ENCODE measurements at places on chromosomes 12 and 14.
A peak's percentile ranks its signal among the peaks of the same experiment; 100 is the strongest.

DNA sequence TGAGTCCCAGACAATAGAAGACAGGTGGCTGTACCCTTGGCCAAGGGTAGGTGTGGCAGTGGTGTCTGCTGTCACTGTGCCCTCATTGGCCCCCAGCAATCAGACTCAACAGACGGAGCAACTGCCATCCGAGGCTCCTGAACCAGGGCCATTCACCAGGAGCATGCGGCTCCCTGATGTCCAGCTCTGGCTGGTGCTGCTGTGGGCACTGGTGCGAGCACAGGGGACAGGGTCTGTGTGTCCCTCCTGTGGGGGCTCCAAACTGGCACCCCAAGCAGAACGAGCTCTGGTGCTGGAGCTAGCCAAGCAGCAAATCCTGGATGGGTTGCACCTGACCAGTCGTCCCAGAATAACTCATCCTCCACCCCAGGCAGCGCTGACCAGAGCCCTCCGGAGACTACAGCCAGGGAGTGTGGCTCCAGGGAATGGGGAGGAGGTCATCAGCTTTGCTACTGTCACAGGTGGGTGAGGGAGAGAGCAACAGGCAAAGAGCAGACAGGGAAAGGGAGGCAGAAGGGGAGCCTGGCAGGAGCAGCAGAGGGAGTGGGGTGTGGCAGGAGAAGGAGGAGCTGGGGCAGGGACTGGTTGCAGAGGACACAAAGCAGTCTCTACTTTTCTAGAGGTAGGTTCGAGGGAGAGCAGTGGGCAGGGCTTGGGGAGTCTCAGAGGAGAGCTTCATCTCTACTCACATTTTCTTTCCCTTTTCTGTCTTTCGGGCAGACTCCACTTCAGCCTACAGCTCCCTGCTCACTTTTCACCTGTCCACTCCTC, 452 bp downstream of the INHBE start:
- no peak overlapping the region for H3K4me3 ChIP-seq
- DNase-seq, result no peak
- H3K4me1 ChIP-seq, result peaks cover 23% of the 10 kb centered on the region
- no peak overlapping the region for H3K27ac ChIP-seq
- no peaks in the 10 kb centered on the region for H3K27me3 ChIP-seq

GRCh38 chr12:56086096-56086495, 6.1 kb downstream of the ERBB3 start:
- no peaks in the 10 kb centered on the region for H3K27me3 ChIP-seq
- no peaks in the 10 kb centered on the region for H3K36me3 ChIP-seq
- H3K27ac ChIP-seq, result no peak overlapping the region
- no peak overlapping the region for H3K4me3 ChIP-seq
- DNase-seq, result no peak

DNA sequence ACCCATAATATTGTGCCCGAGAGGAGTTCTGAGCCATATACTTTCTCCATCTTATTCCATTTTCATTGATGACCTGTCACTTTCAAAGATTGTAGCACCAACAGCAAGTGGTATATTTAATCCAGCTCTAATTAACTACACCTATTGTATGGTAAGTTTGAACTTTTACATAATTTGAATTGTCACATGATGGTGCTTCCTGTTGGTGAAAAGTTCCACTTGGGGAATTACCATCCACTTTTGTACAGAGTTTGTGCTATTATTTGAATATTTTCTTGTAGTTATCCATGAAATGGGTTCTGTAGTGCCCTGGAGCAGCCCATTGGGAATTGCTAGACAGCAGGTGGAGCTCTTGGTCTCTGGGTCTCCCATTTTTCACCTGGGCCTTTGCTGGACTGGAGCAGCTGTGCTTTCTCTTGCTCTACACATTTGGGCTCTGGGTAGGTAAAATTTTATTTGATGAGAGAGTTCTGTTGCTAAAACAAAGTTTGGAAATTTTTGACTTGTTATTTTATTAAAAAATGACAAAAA, 3.0 kb downstream of the SMCO3 start:
- H3K4me3 ChIP-seq, result no peak overlapping the region
- H3K4me1 ChIP-seq, result no peaks in the 10 kb centered on the region
- no peak overlapping the region for H3K27ac ChIP-seq
- DNase-seq, result no peak
- H3K36me3 ChIP-seq, result no peaks in the 10 kb centered on the region
- H3K27me3 ChIP-seq, result no peaks in the 10 kb centered on the region

DNA sequence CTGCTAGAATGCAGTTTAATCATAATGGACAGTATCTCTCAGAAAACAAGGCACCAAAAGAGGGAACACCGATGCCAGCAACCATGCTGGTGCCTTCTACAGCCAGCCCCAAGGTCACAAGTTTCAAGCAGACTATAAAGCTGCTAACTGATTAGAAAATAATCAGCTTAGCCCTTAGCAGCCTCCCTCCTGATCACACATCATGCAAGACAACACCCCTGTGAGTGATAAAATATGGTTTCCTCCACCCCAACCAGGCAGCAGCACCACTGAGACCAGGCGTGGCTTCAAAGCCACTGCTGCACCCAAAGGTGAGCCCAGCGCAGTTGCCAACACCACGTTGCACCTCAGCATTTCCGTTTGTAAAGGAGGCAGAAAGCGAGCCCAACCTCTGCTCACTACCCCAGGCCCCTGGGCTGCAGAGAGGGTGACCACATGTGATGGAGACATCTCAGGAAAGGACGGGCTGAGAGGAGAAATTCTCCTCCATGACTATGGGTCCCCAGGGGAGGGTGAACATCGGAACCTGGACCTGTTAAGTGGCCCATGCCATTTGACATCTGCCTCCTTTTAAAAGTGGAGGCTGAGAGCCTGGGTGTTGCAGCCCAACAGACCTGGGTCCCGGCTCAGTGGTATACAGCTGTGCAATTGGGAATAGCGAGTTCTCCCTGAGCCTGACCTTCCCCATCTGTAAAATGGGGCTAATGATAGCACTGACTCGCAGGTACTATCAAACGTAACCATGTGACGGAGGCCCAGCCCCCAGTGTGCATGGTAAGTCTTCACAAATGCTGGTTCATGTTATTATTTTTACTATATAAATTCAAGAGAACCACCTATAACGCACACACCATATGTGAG, 11.5 kb downstream of the ZFP36L1 start:
- no peaks in the 10 kb centered on the region for H3K36me3 ChIP-seq
- H3K27ac ChIP-seq, result peak overlapping the region; percentile 50
- no peak overlapping the region for H3K4me3 ChIP-seq
- H3K4me1 ChIP-seq, result peaks cover 19% of the 10 kb centered on the region
- H3K27me3 ChIP-seq, result no peaks in the 10 kb centered on the region

DNA sequence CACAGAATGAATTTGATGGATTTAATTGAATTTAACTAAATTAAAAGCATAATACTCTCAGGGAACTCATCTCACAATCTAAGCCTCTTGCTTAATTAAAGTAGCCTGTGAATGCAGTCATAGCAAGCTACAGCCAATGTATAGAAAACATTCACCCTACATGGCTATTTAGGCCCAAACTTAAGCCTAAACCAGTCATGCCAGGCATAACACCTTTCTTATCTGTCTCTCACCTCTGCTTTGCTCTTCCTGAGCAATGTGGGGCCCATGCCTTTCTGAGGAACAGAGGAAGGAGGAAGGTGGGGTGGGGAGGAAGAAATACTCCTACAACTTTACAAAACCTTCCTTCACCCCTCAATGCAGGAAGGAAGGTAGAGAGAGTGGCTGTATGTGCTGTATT, 29.1 kb downstream of the IFNG-AS1 start:
- H3K36me3 ChIP-seq, result no peaks in the 10 kb centered on the region
- DNase-seq, result no peak
- no peaks in the 10 kb centered on the region for H3K4me1 ChIP-seq
- H3K4me3 ChIP-seq, result no peak overlapping the region

GRCh38 chr14:92481386-92481785, 32.2 kb upstream of the RIN3 start:
- no peaks in the 10 kb centered on the region for H3K27me3 ChIP-seq
- no peak overlapping the region for H3K27ac ChIP-seq
- H3K4me3 ChIP-seq, result no peak overlapping the region
- no peak for DNase-seq

DNA sequence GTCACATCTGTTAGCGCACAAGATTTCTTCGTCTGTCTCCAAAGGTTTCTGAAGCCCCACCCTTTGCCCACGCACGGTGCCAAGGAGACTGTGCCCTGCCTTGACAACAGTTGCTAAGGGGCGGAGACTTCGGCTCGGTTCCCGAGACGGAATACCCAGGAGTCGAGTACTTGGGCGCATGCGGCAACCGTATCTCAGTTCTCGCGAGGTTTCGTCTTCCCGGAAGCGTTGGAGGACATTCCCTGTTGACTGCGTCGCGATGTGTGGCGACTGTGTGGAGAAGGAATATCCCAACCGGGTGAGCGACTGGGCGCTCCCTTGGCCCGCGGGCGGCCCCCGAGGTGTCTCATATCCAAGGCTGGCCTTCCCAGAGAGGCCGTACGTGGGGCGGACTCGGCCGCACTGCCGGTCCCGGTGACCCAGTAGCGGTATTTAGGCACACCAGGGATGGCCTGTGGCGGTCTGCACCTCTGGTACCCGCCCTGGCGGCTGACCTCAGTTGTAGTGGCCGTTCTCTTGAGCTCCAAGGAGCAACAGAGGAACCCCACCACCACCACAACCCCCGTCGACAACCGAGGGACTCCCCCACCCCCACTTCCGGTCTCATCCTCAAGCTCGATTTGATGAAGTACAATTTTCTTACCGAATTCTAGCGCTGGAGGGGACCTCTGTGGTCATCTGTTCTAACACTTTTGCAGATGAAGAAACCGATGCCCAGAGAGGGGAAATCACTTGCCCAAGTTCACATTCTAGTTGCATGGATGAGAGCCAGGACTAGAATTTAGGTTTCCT, at the start of gene CHURC1:
TSS of gene CHURC1 (plus strand) at position 219 of the 792 bp plus-strand sequence. CDS start at position 260, 41 bp downstream.
- H3K27me3 ChIP-seq, result no peaks in the 10 kb centered on the region
- H3K4me3 ChIP-seq, result peak within 1 kb of the TSS; percentile 79
- peak; percentile 92 for DNase-seq
- H3K27ac ChIP-seq, result peak within 1 kb of the TSS; percentile 86

DNA sequence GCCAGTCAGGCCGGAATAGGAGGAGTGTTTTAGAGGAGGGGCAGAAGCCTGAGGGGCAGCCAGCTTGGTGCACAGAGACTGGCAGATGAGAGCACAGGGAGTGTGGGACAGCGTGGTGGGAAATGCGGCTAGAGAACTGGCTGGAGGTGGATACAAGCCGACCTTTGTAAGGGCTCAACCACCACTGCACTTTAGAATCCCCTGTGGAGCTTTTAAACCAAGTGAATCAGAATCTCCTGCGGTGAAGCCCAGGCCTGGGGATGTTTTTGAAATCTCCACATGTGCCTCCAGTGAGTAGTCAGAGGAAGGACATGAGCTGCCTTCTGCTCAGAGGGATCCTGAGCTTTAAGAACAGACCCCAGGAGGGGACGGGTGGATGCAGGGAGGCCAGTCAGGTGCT, 10.9 kb upstream of the PCED1B start:
- H3K4me1 ChIP-seq, result no peaks in the 10 kb centered on the region
- no peaks in the 10 kb centered on the region for H3K36me3 ChIP-seq
- no peak overlapping the region for H3K4me3 ChIP-seq
- no peak overlapping the region for H3K27ac ChIP-seq
- H3K27me3 ChIP-seq, result peaks cover 3% of the 10 kb centered on the region
- no peak for DNase-seq

GRCh38 chr14:49303946-49304516, 282.1 kb downstream of the RPS29 start:
- no peak for DNase-seq
- H3K4me3 ChIP-seq, result no peak overlapping the region
- no peaks in the 10 kb centered on the region for H3K27me3 ChIP-seq
- H3K4me1 ChIP-seq, result no peaks in the 10 kb centered on the region

GRCh38 chr12:100268835-100269564, 2.0 kb downstream of the SCYL2 start:
- peaks cover 5% of the 10 kb centered on the region for H3K4me1 ChIP-seq
- peak overlapping the region; percentile 79 for H3K4me3 ChIP-seq
- DNase-seq, result no peak
- H3K27ac ChIP-seq, result 0 out of 2 replicates have a peak overlapping the region, but pooled peaks have one; percentile 11

DNA sequence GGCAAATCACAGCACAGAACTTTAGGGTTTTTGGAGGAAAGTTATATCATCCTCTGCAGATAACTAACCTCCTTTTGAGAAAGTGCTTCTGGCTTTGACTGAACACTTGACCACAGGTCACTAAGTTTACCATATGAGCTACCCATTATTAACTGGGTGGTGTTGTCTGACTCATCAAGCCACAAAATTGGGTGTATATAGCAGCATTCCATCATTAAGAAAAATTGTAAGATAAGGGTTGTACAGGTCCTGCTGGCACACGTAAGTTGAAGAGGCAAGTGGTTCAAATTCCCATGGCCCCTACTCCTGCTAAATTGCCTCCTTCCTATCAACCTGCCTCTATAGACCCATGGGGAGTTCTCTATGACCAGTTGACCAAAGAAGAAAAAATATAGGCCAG, 39.5 kb downstream of the L2HGDH start:
- H3K4me1 ChIP-seq, result no peaks in the 10 kb centered on the region
- no peak for DNase-seq
- no peak overlapping the region for H3K4me3 ChIP-seq
- H3K36me3 ChIP-seq, result no peaks in the 10 kb centered on the region
- H3K27ac ChIP-seq, result no peak overlapping the region
- H3K27me3 ChIP-seq, result no peaks in the 10 kb centered on the region

- DNase-seq, result peak; percentile 68
- H3K36me3 ChIP-seq, result peaks cover 34% of the 10 kb centered on the region
- no peaks in the 10 kb centered on the region for H3K27me3 ChIP-seq
- peaks cover 11% of the 10 kb centered on the region for H3K4me1 ChIP-seq
- peak overlapping the region; percentile 92 for H3K27ac ChIP-seq
Measured at GRCh38 chr12:122499991-122500684, 594 bp downstream of the ZCCHC8 start.

- no peak overlapping the region for H3K4me3 ChIP-seq
- DNase-seq, result peak; percentile 84
- H3K27me3 ChIP-seq, result peaks cover 97% of the 10 kb centered on the region
- H3K4me1 ChIP-seq, result peaks cover 4% of the 10 kb centered on the region
Measured at GRCh38 chr12:4276524-4277204, 3.1 kb downstream of the CCND2 start.

DNA sequence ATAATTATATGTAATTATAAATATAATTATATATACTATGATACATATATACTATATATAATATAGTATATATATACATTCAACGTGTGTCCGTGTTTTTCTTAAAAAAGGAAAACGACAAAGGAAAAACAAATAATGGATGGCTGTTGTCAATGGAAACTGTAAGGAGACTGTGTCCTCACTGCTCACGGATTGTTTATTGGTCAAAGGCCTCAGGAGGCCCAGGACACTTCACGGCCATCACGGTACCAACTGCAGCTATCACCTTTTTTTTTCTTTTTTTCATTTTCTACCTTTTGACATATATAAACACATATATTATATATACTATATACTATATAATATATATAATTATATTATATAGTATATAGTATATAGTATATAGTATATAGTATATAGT, 113.4 kb downstream of the SPTSSA start:
- no peak for DNase-seq
- H3K4me3 ChIP-seq, result no peak overlapping the region
- no peaks in the 10 kb centered on the region for H3K4me1 ChIP-seq
- no peaks in the 10 kb centered on the region for H3K36me3 ChIP-seq

GRCh38 chr14:101986953-101987352, 22.6 kb downstream of the DYNC1H1 start:
- H3K27ac ChIP-seq, result no peak overlapping the region
- H3K27me3 ChIP-seq, result no peaks in the 10 kb centered on the region
- DNase-seq, result no peak
- H3K4me3 ChIP-seq, result no peak overlapping the region
- H3K4me1 ChIP-seq, result no peaks in the 10 kb centered on the region
